Stimulated activated CD8-positive, alpha-beta memory T cell treated with anti-CD3 and anti-CD28 coated beads, Interleukin-7, amount 100 ng/mL, for 1 hour (primary cell): ENCODE measurements at places on chromosomes 5 and 9.
A peak's percentile ranks its signal among the peaks of the same experiment; 100 is the strongest.

DNA sequence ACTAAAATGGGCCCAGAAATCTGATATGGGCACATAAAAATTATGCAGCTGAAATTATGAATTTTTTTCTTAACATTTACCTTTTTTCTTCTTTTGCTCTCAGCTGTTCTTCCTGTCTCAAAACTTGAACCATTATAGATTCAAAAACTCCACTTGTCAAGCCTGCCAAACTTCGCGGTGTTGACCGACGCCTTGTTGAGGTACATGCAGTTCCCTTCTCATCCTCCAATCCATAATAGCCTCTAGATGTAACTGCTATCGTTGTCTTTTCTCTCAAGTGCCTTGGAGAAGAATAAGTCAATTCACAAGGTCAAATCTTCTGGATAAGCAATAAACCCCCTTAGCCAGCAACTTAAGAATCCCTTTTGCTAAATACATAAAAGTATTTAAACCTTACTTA lies 27.2 kb downstream of the RANBP6 start:
- no peak for DNase-seq

GRCh38 chr5:169804861-169805260 lies 167.8 kb downstream of the DOCK2 start:
- no peak for DNase-seq

- DNase-seq = no peak
These were observed 8.6 kb downstream of the C9orf72 start for GRCh38 chr9:27564670-27565069.

DNA sequence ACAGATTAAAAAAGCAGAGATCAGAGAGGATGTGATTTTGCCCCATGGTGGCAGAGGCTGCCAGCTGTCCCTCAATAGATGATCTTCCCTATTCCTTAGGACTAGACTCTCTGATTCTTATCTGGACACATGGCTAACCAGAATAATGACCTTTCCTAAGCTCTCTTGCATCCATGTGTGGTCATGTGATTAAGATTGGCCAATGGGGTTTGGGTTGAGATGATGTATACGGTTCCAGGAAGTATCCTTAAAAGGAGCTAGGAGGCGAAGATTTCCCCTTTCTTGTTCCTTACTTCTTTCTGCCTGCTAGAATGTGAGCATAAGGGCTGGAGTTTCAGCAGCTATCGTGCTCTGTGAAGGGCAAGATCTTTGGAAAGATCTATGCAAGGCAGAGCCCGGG lies 39.8 kb downstream of the FOXI1 start:
- DNase-seq = no peak

- no peak for DNase-seq
These were observed 810.6 kb downstream of the TLE4 start for GRCh38 chr9:80382211-80382891.

- DNase-seq = no peak
These were observed at the start of gene ZNF618 for GRCh38 chr9:113876151-113876992. Gene ZNF618, plus strand, starts transcription at chr9:113876309. Its CDS starts 72 bp downstream, at chr9:113876381.

DNA sequence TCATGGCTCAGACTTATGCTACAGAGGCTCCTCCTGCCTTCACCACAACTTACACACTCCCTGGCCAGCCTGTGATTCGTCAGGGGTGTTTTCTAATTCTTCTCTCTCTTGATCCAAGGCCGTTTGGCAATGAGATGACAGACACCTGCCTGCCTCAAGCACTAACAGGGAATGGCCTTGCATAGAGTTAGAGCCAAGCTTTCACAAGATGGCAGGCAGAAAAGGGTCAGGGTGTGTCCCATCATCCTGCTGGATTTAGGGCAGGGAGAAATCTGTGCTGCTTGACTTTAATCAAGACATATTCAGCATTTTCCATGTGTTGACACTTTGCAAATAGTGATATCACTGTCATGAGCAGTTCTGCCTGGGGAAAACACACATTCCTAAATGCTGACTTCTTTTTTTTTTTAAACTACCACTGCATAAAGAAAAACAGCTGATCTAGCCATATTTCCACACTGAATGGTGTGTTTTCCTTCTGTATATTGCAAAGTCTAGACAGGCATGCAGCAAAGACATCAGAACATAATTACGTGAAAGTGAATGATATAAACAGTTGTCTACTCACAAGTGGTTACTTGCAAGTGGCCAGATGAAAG lies 95.0 kb upstream of the SLC25A48 start:
- no peak for DNase-seq

DNA sequence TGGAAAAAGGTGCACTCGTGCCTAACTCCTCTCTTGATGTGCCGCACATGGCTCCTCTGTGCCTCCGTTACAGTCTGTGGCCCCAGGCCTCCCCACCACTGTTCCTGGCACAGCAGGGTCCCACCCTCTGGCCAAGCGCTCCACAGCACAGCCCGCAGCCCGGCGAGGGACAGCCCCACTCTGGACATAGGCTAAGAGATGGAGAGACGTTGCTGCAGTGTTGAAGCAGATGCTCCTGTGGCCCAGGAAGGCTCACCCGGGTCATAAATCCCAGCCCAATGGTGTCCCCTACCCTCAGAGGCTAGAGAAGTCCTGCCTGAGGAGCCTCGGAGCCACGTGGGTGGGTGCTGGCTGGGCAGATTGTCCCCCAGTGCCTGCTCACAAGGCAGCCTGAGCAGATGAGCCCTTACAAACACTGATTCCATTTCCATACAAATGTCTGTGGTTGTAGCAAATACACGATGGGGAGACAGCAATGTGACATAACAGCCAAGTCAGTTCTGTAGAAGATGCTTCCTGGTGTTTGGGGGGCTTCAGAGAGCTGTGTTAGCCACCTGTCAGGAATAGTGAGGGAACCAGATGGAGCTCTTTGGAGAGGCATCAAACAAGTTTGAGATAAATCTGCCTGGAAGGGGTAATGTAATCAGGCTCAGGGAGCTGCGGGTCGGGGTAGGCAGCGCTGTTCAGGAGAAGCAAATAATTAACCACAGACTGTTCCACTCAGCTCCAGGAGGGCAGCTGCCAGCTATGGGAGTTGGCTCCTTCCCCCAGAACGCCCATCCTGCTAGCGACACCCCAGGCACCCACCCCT lies 41.7 kb downstream of the C5orf15 start:
- DNase-seq = no peak

- no peak for DNase-seq
These were observed 950.6 kb upstream of the NUDT12 start for GRCh38 chr5:104513121-104513602.

GRCh38 chr5:59209758-59210359 lies 627.0 kb downstream of the RAB3C start:
- DNase-seq = no peak

DNA sequence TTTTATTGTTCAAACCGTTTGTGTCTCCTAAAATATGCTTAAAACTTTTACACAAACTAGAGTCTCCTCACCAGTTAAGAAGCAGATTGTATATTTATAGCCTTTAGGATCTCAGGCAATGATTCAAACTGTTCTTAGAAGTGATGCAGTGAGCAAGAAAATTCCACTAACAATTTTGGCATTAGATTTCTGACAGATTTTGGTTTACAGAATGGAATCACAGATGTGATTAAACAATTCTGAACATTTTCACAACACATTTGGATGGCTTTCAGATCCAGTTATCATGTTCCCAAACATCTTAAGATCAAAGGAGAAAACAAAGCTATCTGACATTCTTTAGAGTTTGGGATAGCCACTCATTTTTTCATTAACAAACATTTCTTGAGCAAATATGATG lies 181.7 kb upstream of the RIOK2 start:
- no peak for DNase-seq

DNA sequence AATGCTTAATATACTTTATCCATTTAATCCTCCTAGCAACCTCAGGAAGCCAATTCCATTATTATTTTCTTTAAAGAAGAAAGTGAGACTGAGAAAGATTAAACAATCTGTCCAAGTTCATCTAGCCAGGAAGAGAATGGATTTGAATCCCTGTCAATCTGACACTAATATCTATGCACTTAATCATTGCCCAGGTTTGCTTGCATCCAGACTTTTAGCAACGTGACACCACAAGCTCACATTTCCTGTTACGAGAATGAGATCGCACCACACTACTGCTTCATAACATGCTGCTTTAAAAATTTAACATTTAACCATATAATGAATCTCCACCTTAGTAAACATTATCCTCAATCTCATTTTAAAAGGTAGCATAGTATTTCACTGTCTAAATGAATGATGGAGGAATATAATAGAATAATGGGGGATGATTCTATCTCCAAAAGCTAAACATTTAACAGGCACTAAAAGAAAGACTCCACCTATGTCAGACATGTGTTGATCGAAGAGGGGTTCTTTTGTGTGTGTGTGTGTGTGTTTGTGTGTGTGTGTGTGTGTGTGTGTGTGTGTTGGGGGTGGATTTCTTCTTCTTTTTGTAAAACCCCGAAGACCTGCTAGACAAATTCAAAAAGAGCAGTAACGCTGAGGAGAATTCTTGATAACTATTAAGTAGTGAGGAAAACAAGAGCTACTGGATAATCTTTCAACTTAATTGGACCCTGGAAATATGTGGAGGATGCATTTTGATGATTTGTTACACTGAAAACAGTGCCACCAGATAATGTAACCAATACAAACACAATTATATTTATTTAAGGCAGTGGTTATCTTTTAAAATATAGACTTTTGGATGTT lies 138.7 kb upstream of the NR3C1 start:
- DNase-seq = no peak

DNA sequence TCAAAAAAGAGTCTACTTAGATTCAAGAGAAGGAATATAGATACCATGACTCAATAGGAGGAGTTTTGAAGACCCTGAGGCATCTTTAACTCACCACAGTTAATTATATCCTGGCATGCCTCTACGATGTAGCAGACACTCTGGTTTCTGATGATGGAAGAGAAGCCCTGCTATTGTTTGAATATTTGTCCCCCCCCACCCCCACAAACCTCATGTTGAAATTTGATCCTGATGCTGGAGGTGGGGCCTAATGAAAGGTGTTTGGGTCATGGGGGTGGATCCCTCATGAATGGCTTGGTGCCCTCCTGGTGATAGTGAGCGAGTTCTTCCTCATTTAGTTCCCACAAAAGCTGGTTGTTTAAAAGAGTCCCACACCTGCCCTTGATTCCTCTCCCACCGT lies 147.9 kb upstream of the TBCA start:
- no peak for DNase-seq

- no peak for DNase-seq
These were observed 268.8 kb upstream of the RFX3 start for GRCh38 chr9:3794635-3795034.

- DNase-seq = no peak
These were observed 6.4 kb upstream of the MEF2C start for GRCh38 chr5:88889189-88890069.

- peak; percentile 50 for DNase-seq
These were observed 9.4 kb downstream of the FYB1 start for GRCh38 chr5:39209924-39210323.

DNA sequence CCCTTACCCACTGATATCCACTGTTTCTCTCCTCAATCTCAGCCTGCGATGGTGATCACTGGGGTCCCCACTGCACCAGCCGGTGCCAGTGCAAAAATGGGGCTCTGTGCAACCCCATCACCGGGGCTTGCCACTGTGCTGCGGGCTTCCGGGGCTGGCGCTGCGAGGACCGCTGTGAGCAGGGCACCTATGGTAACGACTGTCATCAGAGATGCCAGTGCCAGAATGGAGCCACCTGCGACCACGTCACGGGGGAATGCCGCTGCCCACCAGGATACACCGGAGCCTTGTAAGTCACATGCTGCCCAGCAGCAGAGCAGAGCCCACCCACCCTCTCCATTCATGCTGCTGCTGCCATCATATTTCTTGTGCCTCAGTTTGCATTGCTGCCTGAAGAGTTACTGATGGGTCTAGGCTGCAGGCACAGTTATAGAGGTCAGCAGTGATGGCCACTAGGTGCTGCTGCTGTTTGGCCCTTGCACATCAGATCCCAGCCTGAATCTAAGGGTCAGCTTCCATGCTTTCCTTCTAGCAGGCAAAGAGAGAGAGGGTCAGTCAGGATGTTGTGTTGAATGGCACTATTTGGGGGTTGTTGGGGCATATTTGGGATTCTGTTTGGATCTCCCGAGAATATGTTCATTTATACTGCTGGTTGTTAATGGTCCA lies 106.0 kb downstream of the MEGF10 start:
- no peak for DNase-seq

DNA sequence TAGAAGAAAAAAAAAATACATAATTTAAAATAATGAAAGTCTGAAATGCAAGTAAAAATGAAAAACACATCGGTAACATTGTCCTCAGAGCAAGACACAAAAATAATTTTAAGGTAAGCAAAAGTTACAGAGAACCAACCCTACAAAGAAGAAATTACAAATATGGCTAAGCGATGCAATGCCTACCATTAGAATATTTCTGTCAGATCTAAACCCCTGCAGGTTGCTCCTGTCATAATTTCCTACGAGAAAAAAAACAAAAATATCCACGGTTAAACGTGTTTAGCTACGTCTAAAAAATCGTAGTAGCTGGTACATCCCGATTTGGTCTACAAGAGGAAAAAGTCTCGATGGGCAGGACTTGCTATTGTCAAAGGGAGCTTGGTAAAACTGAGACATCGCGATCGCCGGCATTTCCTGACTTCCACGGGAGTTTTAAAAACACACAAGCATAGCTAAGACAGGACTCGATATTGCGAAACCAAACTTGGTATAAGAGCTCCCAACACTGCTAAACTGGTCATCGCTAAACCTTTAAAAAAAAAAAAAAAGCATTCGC lies 1.1 kb upstream of the ANXA2R start:
- DNase-seq = no peak

- DNase-seq = no peak
These were observed 151.1 kb downstream of the GLIS3 start for GRCh38 chr9:4148751-4149150.

DNA sequence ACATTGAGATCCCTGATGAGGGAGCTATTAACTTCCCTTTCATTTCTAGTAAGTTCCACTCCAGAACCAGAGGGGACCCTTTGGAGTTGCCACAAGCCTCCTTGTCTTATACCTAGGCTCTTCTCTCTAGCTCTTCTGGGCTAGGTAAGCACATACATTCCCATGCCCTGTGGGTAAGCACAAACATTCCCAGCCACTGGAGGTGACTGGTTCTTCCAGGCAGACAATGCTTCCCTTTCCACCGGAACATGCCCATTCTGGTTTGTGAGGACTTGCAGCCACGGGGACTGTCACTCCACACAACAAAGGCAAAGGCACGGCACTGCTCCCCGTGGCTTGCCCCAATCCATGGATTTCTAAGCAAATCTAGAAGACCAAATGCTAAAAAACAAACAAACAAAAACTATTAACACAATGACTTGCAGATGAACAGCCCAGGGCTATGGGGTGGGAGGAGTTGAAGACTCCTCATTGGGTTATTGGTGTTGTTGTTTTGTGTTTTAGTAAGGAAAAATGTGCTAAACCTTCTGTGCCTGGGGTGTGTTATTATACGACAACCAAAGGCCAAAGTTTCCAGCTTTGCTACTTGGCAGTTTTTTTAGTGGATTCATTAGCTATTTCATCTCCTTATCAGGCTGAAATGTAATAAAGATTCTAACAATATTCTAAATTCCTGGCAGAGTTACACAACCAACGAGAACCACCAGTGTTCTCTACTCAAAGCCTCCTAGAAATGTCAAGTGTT lies 276.2 kb downstream of the SYK start:
- no peak for DNase-seq

- no peak for DNase-seq
These were observed 77.5 kb downstream of the PSD2 start for GRCh38 chr5:139872851-139873794.
